NCI-H187 (cell line): ENCODE measurements at places on chromosomes 12 and 14.

GRCh38 chr14:59419303-59419702 is 45.9 kb downstream of the GPR135 start:
- DNase-seq, result no peak

GRCh38 chr14:48735607-48736006 is 850.6 kb downstream of the RPS29 start:
- no peak for DNase-seq

DNA sequence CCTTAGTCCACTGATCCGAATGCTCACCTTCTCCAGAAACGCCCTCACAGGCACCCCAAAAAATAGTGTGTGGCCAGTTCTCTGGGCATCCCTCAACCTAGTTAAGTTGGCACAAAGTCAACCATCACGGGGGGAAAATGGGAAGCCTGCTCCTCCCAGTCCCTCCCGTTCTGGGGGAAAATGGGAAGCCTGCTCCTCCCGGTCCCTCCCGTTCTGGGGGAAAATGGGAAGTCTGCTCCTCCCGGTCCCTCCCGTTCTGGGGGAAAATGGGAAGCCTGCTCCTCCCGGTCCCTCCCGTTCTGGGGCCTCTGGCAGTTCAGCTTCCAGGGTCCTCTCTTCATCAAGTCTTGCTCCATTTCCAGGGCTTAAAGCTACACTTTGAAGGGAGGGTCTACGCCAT is 106.1 kb downstream of the RIMBP2 start:
- DNase-seq, result no peak

DNA sequence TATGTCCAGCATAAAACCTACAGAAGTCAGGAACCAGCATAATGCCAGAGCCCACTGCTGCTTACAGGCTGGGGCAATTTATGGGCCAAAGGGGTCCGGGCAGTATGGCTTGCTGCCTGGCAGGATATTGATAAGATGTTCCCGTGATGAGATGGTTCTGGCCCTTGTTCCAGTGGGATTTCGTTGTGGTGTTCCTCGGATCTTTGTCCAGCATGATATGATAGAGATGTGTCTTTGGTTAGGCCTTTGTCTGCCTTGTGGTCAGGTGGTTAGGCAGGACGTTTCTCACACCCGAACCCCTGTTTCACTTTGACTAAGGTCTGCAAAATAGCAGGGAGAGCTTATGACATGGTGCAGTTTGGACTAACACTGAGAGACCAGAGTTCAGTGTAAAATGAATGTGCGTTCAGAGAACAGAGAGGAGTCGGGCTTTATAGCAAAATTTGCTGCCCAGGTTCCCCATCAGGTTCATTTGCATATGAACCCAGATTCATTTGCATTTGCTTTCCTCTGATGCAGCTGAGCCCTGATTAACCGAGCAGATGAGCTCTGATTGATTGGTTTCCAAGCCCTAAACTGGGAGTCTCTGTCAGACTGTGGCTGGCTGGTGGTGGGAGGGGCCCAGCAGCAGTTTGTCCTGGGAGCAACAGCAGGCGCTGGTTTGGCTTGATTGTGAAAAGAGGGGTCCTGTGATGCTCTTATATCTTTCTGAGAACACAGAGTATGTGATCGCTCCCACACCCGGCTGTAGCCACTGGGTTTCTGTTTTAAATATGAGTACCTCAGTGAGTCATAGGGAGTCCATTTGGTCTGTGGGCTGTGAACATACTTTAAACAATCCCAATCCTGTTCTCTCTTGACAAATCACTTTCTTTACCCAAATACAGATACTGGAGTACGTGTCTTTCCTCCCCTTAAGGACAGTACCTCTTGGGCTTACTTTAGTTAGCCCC is 156.3 kb upstream of the PZP start:
- DNase-seq, result no peak

- DNase-seq, result no peak
Measured at GRCh38 chr12:98185606-98186005, 329.8 kb upstream of the TMPO start.

- DNase-seq, result no peak
Measured at GRCh38 chr12:100737168-100737567, 57.4 kb upstream of the ANO4 start.

GRCh38 chr12:129901254-129901653 is 2.6 kb downstream of the TMEM132D start:
- DNase-seq, result no peak

DNA sequence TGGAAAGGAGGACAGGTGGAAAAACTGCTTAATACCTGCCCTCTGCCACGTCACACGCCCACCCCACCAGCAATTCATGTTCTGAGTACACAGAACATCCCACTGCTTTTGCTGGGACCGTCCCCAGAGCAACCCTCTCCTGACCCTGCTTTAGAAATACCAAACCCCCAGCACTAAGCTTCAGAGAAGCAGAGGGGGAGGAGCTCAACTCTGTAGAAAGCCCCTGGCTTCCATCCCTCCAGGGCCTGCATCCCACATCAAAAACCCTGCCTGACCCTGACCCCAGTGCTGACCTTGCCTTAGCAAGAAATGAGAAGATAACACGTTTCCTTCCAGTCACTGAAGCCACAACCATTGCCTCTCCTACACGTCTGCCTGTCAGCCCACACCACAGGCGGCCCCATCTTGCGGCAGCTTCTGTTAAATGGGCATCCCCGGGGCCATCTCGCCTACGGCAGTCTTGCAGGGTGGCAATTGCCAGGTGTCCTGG is 19.7 kb downstream of the VDR start:
- no peak for DNase-seq

- no peak for DNase-seq
Measured at GRCh38 chr14:68233101-68233784, 413.7 kb downstream of the RAD51B start.

DNA sequence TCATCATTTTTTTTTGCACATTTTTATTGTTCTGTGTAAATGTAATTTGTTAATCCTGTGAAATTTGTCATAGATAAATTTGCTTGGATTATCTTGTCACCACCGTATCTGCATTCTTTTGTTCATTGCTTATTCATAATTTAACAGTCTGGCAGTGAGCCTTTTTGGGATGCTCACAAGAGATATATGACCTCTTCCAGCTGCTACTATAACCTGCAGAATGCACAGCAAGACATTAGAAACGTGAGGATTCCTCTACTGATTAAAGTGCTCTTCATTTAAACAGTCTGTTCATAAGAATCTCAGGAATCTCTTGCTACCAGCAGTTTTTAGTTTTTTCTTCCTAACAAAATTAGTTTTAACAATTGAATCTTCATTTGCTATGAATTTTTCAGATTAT is 9.1 kb downstream of the NPAS3 start:
- DNase-seq, result no peak

- no peak for DNase-seq
Measured at GRCh38 chr12:101597164-101597563, 2.4 kb downstream of the MYBPC1 start.

DNA sequence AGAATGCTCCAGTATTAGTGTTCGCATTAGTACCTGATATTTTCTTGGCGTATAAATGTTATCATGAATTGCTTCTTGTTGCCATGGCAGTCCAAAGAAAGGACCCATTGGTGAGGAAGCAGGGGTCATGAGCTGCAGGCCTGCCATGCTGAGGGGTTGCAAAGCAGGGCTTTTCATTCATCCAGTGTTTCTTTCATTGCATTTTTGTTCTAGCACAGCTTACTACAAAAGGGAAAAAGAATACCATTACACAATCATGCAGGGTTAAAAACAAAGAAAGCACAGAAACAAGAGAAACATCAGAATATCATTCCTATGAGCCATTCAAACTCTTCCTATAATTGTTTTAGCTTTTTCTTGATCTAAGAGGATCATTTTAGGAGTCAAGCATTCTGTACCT is 24.0 kb downstream of the DICER1 start:
- no peak for DNase-seq

DNA sequence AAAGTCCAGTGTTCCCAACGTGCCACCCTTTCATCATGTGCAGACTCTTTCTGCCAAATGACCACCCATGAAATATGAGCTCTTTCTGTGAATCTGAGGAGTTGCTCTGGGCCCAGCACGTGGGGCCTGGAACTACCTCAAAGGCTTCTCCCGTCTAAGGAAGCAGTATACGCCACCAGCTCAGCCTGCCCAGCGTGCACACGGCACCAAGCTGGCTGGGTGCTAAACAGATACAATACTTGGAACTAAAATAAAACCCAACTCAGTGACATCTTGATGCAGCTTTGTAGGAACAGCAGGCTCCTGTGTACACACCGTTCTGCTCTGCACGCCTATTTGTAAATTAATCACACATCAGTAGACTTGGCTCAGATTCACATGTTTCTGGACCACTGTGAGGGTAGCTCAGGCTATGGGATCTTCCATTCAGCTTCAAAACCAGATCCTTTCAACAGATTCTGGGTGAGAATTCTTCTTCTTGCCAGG is 74.8 kb downstream of the ARL6IP4 start:
- no peak for DNase-seq

GRCh38 chr12:112752303-112752702 is 39.2 kb upstream of the RPH3A start:
- no peak for DNase-seq

- no peak for DNase-seq
Measured at GRCh38 chr12:89567691-89568239, 41.9 kb upstream of the POC1B start.

GRCh38 chr12:123854918-123855317 is 92.8 kb downstream of the DNAH10 start:
- no peak for DNase-seq

DNA sequence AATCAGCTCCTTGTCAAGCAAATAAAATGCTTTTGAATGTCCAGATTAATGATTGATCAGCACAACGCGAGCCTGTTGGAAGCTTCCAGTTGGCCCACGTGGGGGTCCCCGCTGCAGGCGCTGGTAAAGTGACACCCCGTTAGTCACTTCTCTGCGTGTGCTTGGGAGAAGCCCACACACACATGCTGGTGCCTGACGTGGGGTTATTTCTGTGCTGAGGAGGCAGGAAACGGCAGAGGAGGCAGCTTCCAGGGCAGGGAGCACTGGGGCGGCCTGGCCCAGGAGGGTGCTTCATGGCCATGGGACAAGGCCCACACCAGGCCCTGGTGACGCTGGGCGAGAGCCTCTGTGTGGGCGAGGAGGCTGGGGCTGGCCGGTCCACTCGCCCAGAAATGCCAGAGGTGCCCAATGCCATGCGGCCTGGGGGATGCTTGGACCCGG is 101.5 kb downstream of the KIF26A start:
- no peak for DNase-seq

- DNase-seq, result no peak
Measured at GRCh38 chr14:64873506-64874219, 6.0 kb downstream of the SPTB start.

DNA sequence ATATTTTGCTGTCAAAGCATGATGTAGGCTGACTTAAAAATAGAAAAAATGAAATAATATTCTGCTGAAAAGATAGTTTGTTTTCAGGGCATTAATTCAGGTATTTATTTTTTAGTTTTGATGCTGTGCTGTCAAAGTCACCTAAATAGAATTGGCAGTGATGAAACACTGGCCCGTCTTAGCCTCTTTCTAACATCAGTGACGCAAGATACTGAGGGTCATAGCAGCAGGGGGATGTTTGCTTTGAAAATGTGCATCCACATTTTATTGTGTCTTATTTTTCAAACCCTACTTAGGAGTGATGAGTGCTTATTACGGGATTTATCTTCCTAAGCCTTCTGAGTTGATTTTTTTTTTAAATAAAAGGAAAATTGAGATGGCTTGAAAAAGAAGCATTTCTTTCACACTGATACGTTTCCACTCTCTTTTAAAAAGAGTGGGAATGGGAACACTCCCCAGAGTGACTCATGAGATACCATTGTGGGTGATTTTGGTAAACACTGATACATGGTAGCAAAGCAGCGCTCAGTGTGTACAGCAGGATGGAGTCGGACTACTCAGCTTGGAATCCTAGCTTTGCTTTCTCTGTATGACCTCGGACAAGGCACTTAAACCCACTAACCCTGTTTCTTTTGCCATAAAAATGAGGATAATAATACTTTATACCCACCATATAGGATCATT is 290.8 kb downstream of the ERC1 start:
- no peak for DNase-seq

- no peak for DNase-seq
Measured at GRCh38 chr14:32821964-32822653, 116.6 kb upstream of the NPAS3 start.
